ENCODE measurements at places on chromosomes 16 and 17.

DNA sequence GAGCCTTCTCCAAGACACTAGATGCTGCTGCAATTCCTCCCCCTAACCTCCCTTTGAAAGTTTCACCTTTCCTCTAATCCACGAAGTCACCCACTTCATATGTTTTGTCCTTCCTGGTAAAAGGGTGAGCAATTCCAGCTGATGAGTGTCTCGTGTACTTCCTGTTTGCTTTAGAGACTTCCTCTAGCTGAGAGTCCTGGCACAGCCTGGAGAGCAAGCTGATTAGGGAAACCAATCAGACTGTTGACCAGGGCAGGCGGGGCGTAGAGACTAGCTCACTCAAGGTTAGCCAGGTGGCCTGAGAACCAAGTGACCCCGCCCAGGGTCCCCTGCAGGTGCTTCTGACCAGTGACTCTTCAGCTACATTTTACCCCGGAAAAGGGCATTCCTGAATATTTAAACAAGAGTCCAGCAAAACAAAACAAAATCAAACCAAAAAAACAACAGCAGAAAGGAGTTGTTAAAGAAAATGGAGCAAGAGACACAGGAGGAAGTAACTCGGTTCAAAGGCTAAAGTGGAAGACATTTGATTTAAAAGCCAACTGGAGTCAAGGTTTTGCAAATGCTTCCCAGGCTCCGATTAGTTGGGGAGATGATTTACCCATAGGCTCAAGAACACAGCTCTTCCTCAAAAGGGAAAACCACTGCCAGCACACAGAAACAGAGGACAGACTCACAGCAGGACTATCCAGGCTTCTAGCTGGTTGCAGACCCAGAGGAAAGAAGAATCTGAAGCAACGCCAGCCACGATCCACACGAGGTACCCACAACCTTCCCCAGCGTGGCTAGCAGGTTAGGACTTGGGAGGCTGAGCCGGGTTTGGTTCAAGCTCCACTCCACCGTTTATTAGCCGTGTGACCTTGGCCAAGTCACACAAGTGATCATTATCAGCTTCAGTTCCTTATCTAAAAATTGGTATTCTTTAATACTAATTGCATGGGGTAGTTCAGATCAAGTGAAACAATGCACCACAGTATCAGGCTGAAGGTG is 13.4 kb downstream of the HSPB9 start:
- DNase-seq = no peak

GRCh38 chr16:7332611-7333010 is at the start of gene RBFOX1:
Gene RBFOX1, plus strand, starts transcription at chr16:7332845.
- no peak for DNase-seq

- no peak for DNase-seq
Measured at GRCh38 chr17:57892146-57892819, 42.4 kb upstream of the MRPS23 start.

DNA sequence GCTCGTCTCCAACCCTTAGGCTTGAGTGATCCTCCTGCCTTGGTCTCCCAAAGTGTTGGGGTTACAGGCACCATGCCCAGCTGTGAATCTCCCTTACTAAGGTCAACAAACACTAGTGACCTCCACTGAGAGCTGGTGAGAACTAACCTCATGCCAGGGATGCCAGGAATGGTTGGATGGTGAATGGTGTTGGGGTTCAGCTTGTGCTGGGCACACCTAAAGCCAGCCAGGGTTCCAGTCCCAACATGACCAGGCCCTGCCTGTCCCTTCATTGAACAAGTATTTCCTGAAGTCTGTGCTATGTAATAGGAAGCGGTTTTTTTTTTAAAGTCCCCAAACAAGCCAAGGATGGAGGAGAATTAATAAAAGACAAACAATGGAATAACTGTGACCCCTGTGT is 56.0 kb upstream of the TOB1 start:
- no peak for DNase-seq

DNA sequence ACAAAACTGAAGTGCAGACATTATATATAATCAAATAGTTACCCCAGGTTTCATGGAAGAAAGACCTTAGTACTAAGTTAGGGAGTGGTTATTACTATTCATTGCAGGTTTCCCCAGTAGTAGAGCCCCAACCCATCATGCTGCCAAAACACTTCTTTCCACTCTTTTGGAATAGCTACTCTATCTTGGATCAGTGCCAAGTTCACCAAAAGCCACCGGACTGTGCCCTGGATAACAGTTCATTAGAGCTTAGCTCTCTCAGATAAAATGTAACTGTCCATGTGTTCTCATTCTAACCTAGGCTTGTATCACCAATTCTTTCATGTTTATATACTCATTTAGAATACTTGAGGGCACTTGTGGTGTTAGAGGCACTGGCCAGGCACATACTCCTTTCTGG is 540.1 kb upstream of the C16orf82 start:
- DNase-seq = no peak

DNA sequence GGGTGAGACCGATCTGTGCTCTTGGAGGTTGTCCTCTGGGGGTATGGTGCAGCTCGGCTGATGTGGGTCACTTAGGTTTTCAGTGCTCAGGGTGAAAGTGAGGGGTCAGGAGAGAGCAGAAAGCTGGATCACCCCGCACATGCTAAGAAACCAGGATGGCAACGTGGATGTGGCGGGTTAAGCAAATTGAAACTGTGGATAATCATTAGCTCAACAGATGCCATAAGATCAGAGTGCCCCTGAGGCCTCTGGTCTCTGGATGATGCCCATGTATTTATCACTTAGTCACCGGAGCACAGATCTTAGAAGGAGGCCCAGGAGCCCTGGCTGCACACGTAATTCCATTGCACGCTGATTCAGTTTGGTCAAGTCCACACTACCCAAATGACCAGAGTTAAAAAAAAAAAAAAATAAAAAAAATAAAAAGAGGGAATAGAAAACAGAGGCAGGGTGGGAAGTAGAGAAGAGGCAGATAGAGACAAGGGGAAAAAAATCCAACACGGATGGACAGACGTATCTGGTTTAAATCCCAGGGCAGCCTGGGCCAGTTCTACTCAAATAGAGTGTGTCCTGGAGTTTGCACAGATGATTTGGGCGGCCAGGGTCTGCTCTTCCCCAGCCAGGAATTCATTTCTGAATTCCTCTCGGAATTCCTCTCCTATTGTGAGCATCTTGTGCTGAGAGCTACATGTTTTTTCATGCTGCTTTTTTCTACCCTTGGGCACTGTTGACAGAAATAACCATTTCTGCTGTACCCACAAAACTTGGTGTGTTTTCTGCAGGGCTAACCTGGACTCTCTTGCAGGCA is 378.3 kb downstream of the CPPED1 start:
- no peak for DNase-seq

DNA sequence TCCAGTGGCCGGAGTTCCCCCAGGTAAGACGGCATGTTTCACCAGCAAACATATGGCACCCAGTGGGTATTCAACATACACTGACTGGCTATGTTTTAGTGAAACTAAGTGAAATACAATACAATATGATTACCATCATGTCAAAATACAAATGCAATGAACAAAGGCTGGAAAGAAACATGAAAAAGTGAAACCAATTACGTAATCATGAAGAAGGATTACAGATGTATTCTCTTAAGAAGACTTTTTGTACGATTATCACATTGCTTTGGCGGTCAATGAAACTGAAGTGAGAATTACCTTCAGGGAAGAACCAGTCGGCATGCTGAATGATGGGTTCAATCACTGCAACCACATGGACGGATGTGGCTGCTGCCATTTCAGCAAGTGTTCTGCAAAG is 71.7 kb downstream of the ARHGAP17 start:
- DNase-seq = no peak

- no peak for DNase-seq
Measured at GRCh38 chr16:19219836-19220235, 51.8 kb downstream of the SYT17 start.

GRCh38 chr16:51146256-51146924 is 4.7 kb downstream of the SALL1 start:
- DNase-seq = no peak

- no peak for DNase-seq
Measured at GRCh38 chr17:15368600-15368999, 27.2 kb upstream of the TEKT3 start.

GRCh38 chr16:61547626-61548025 is 488.6 kb downstream of the CDH8 start:
- no peak for DNase-seq

- no peak for DNase-seq
Measured at GRCh38 chr16:86281421-86281820, 228.9 kb upstream of the FOXF1 start.

DNA sequence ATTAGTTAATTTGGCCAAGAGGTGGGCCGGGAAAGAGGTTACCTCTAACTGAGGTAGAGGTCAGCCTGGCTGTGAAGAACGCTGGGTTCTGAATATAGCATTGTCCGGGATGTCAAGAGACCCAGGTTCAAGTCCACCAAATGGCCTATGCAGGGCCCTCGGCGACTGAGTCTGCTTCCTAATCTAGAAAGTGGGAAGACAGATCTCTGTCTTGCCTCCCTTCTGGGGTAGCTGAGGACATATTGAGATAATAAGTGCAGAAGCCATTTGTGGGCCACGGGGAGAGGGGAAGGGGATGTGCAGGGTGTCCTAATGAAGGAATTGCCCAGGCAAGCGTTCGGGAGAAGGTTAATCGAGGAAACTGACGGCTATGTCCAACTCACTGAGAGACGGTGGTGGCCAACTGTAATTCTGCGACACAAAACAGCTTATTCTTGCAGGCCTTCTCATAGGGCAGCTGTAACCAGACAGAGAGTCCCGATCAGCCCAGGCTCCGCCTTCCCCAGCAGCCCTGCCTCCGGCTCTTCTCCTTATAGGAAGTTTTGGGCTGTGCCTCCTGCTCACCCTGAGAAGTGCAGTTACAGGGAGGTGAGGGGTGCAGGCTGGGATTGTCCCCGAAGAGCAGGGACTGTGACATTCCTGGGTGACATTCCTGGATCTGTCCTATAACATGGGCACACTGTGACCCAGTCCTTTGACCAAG is 15.9 kb downstream of the HASPIN start:
- no peak for DNase-seq

DNA sequence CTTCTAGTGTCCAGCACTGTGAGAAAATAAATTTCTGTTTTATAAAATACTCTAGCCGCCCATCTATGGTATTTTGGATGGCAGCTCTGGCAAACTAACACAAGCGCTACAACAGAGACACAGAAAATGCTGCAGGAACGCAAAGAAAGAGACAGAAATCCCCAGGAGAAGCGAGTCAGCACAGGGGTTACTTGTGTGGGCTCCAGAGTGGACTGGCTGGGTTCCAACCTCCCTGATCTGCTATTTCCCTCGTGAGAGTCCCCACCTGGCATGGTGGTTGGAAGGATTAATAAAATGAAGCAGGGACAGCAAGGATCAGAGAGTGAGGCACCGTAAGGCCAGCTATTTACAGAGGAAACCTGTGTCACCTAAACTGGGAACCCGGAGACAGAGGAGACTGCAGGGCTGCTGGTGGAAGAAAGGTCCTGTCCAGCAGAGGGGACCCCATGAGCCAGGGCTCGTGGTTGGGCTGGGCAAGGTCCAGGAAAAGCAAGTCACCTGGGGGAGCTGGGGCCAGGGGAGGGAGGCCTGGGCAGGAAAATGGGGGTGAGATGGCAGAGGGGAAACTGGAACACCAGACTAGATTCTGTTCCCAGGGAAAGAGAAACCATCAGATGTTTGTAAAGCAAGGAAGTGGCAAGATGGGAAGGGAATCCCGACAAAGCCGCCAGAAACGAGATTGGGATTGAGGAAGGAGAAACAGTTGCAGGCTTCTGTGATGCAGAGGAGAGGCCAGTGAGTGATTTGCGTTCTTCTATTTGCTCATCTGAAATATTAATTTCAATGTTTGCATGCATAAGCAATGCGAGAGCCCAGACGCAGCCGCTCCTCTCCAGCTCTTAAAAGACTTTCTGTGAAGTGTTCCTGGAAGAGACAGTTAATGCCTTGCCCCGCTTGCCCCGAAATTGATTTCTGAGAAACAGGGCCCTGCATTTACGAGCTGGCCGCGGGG is 63.0 kb upstream of the TEKT3 start:
- DNase-seq = no peak

- no peak for DNase-seq
Measured at GRCh38 chr16:71585318-71585703, 8.4 kb upstream of the TAT start.

GRCh38 chr17:4565209-4566141 is 5.1 kb upstream of the GGT6 start:
- DNase-seq = peak; percentile 63

GRCh38 chr16:54398986-54399385 is 112.4 kb upstream of the IRX3 start:
- DNase-seq = no peak

DNA sequence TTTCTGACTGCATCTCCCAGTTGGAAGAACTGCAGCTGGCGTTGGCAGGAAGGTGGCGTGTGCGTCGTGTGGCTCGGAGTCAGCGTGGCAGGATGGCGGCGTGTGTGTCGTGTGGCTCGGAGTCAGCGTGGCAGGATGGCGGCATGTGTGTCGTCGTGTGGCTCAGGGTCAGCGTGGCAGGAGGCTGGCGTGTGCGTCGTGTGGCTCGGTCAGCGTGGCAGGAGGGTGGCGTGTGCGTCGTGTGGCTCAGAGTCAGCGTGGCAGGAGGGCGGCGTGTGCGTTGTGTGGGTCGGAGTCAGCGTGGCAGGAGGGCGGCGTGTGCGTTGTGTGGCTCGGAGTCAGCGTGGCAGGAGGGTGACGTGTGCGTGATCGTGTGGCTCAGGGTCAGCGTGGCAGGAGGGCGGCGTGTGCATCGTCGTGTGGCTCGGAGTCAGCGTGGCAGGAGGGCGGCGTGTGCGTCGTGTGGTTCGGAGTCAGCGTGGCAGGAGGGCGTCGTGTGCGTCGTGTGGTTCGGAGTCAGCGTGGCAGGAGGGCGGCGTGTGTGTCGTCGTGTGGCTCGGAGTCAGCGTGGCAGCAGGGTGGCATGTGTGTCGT is 38.3 kb downstream of the ZNF750 start:
- DNase-seq = no peak

GRCh38 chr17:75584849-75585175 is 2.8 kb upstream of the MYO15B start:
- DNase-seq = no peak

- no peak for DNase-seq
Measured at GRCh38 chr16:4115209-4115948, 863 bp downstream of the ADCY9 start.

DNA sequence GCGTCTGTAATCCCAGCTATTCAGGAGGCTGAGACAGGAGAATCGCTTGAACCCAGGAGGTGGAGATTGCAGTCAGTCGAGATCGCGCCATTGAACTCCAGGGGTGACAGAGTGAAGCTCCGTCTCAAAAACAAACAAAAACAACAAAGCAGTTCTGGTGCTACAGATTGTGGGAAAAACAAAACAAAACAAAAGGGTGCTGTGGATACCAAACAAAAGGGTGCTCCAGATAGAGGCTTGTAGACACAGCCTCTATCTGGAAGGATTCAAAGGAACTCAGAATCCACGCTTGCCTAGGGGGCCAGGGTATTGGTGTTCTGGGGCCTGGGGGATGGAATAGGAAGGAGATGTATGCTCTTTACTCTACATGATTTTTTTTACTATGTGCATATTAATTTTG is 2.5 kb downstream of the MYLK3 start:
- no peak for DNase-seq
